ENCODE measurements at places on chromosomes 4 and X.

DNA sequence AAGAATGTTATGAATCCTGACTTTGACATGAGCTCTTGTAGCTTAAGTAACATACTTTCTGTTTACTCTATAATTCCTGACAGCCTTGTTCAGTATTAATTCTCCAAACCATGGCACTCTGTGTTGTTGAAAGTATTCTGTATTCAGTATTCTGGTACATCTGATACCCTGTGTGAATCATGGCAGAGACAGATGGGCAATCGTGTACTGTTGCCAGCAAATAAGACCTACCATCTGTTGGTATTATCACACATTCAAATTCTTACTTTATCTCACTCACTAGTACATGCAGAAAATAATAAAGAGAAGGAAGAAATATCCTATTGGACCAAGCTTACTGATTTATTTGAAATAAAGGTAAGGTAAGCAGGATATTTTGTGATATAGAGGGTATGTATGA is 7.9 kb downstream of the MBTPS2 start:
- DNase-seq = no peak

DNA sequence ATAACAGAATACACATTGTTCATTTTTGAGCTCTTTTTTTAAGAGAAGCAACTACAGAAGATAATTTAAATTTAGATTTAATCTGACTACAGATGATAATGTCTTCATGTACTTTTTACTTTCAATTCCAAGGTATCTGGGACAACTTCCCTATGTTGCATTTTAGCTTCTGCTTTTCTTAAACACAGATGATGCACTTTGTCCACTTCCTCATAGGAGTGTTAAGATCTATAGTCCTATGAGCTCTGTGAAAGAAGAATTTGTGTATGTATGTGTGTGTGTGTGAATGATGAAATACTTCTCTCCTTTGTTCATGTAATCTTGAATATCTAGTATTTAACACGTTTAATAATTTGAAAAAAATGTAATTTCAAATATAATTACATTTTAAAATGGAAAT is 5.3 kb upstream of the FHIP1A start:
- no peak for DNase-seq

GRCh38 chr4:6338951-6339817 is 69.5 kb downstream of the WFS1 start:
- no peak for DNase-seq

DNA sequence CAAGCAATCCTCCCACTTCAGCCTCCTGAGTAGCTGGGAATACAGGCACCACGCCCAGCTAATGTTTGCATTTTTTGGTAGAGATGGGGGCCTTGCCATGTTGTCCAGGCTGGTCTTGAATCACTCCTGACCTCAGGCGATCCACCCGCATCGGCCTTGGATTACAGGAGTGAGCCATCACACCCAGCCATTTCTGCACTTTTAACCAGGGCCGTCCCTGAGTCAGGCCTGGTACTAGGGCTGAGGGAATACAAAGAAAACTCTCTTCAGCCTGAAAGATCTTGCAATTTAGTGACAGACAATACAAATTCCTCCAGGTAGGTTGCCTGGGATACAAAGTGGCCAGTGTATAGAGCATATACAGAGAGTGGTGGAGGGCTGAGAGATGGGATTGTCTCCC is 65.8 kb downstream of the BCOR start:
- no peak for DNase-seq

- DNase-seq = no peak
Measured at GRCh38 chr4:3031357-3032082, 42.8 kb downstream of the HTT-AS start.

DNA sequence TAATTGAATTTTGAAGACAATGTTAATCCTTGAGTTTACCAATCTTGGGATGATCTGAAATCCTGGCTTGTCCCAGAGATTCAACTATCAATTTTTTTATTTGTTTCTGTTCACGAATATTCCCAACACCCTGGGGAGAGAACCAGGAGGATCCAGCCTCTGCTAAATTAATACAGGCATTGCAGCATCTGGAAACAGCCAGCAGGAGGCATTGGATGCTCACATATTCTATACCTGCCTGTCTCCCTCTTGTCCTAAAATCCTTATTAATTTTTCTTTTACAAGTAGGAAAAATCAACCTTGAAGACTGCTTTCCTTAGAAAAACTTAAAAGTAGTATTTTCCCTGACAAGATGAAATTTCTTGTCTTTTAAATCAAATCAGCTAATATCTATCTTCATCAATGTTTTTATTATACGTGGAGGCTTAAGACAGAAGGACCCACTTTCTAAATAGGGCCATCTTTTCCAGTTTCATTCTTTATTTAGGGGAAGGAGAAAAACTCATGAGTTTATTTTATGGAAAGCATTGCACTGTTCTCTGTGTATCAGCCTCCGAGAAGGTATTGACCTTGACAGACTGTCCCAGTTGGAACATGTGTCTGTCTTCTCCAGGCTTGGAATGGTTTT is 102.4 kb downstream of the CLNK start:
- no peak for DNase-seq

- DNase-seq = no peak
Measured at GRCh38 chrX:110172215-110172614, 145.7 kb downstream of the AMMECR1 start.

DNA sequence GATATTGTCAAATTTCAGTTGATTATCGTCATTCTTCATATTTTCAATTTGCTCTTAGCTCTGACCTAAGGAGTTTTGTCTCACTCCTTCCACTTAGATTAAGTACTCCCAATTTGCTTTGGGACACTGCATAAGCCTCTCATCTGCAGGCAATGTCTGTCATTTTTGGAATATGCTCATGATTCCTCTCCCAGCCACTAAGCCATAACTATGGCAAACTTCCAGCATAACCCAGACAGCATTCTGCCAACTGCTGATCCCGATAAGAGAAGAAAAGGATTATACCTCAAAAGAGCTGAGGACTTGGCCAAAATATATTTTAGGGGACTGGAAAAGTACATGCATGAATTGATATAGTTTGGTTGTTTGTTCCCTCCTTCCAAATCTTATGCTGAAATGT is 444.4 kb downstream of the GABRG1 start:
- no peak for DNase-seq

- no peak for DNase-seq
Measured at GRCh38 chr4:158809611-158810486, 41.0 kb downstream of the FNIP2 start.
